ENCODE measurements at places on chromosomes 11 and 22.
A peak's percentile ranks its signal among the peaks of the same experiment; 100 is the strongest.

GRCh38 chr11:28521075-28521474 lies 412.9 kb downstream of the METTL15 start:
- DNase-seq = peak; percentile 7

GRCh38 chr11:60305906-60306619 lies 21.0 kb upstream of the MS4A6E start:
- peak; percentile 7 for DNase-seq

- no peak for DNase-seq
Observed at GRCh38 chr11:46701078-46701654, 335 bp downstream of the ZNF408 start.

DNA sequence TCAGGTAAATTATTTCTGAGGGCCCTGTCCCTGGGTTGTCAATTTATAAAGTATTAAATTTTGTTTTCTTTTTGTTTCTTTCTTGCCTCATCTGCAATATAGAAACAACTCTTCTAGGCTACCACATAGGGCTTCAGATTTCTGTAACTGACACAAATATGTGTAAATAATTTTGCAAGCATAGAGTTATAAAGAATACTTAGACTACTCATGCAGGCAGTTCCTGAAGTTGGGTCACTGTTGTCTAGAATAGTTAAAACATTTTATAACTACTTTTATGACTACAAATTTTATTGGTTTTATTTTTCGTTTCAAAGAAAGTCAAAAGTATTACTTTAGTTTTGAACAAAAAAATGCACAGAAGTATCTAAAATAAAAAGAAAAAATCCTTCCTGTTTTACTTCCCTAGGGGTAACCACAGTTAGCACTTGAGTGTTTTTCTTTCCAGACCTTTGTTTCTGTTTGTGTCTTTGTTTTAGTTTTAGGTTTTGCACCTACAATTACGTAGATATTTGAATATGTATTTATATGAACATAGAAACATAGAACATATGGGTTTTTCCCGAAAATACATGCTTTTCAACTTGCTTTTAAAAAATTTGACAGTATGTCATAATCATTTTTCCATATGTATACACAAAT lies 12.4 kb upstream of the TMEM123 start:
- no peak for DNase-seq

DNA sequence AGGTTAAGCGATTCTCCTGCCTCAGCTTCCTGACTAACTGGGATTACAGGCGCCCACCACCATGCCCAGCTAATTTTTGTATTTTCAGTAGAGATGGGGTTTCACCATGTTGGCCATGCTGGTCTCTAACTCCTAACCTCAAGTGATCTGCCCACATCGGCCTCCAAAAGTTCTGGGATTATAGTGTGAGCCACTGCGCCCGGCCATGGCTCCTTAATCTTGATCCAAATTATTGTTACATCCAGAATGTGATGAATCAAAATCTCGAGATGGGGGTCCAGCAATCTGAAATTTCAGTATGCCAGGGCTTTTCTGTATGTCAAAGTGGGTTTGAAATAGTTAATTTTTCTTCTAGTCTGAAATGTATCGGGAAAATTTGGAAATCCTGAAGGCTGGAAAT lies 3.7 kb downstream of the RPL27A start:
- no peak for DNase-seq

GRCh38 chr22:38317122-38317994 lies at the start of gene CSNK1E:
CSNK1E (minus strand) TSS chr22:38317433; CDS start chr22:38314157, 3,276 bp downstream.
- peak; percentile 69 for DNase-seq

DNA sequence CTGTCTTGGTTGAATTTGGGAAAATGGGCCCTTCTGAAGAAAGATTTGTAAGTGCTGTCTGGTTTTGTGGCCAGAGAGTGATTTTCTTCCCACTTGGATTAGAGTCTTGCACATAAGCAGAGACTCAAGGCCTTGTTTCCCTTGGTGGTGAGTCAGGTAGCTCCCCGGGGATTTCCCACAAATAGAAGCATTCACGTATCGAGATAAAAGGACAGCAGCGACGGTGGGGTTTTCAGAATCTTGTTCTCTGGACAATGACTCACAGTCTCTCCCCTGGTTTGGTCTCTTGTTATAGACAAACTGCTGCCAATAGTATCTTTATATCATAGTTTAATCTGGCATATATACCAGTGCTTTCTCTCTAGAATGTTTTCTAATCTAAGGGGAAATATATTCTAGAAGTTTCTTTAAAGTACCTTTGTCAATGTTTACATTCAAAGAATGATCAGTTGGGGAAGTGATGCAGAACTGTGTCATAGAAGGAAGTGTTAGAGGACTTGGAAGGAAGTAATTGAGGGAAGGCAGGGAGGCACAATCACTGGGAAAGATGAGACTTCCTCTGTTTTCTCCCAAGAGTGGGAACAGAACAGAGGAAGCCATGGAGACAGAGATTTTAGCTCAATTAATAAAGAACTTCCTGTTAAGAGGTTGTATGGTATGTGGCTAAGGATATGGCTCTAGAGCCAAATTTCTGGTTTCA lies 18.1 kb downstream of the POLA2 start:
- DNase-seq = peak; percentile 88
